ENCODE measurements at places on chromosomes 4 and X.

- DNase-seq, result no peak
Observed at GRCh38 chr4:55819634-55820033, at the start of gene EXOC1L. EXOC1L (plus strand) TSS chr4:55819790; CDS start chr4:55820027, 237 bp downstream.

- DNase-seq, result no peak
Observed at GRCh38 chrX:44904542-44905115, 31.6 kb downstream of the KDM6A start.

GRCh38 chrX:53223068-53223693 is 1.8 kb downstream of the KDM5C start:
- no peak for DNase-seq

- DNase-seq, result no peak
Observed at GRCh38 chr4:139454111-139455045, at the start of gene RAB33B. RAB33B (plus strand) TSS chr4:139454121; CDS start chr4:139454196, 75 bp downstream.

- no peak for DNase-seq
Observed at GRCh38 chrX:74536832-74537371, 77.5 kb downstream of the RLIM start.

DNA sequence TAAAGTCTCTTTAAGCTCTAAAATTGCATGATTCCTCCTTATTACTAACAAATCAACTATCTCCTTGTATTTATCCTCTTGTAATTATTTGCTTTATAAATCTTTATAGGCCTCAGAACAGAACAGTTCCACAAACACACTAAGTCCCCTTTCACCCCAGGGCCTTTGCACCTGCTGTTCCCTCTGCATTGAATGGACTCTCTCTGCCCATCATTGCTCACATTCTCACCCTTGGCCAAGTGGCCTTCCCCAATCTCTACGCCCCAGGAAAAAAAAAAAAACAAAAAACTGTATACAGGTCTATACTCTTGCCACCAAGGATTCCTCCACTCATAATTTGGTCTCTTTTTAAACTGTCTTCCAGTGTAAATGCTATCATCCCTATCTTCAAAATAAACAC is 53.7 kb downstream of the TEC start:
- DNase-seq, result no peak

Data from activated CD4-positive, alpha-beta T cell treated with anti-CD3 and anti-CD28 coated beads, Interleukin-2, amount 50 U/mL, for 24 hours (primary cell).